ENCODE measurements at places on chromosomes 2 and 18. TPM values are rescaled to one million over a fixed set of nuclear protein-coding genes. Genes with fewer than 3 reads are reported as not detected.

DNA sequence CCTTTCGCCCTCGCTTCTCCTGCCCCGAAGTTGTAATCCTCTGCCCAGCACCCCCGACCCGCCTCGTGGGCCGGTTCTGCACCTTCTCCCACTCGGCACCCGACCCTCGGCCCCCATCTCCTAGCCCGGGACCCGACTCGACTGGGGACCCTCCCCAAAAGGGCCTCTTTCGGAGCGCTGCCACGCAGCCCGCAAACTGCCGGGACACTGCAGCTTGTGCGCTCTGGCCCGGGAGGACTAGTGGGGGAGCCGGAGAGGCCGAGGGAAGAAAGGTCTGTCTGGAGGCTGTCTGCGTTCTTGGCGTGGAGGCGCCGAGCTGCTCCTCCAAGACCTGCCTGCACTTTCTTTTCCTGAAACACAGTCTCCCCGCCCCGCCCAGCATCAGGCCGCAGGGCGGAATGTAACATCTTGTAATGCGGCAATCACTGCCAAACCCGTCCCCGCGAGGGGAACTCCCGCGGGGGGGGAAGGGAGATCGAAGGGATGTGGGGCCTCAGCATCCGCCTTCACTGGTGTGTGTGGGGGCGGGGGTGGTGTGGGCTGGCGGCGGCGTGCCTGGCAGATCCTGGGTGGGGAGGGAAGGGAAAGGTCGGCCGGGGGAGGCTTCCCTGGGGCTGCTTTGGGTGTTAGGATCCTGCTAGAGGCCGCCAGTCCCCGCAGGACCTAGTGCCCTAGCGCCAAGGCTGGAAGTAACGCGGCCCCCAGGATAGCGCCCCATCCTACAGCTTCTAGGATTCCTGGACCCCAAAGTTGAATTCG, 7.4 kb downstream of the DLX2 start:
- DNase-seq, result peak; percentile 62

DNA sequence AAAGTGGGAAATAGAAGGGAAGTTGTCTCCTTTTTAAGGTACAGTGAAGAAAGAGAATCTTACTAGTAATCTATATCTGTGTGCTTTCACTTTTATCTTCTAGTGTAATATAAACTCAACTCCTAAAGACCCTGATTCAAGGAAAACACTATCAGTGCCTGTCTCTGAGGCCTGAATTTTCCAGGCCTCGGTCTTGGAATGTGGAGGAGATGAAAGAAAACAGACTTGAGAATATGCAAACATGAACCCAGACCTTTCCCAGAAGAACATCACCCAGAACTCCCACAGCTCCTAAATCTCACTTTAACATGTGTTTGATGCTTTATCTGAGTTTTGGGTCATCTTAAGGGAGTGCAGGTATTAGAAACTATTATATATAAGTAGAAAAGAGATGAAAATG, 51.8 kb downstream of the EPB41L5 start:
- peak; percentile 17 for DNase-seq

DNA sequence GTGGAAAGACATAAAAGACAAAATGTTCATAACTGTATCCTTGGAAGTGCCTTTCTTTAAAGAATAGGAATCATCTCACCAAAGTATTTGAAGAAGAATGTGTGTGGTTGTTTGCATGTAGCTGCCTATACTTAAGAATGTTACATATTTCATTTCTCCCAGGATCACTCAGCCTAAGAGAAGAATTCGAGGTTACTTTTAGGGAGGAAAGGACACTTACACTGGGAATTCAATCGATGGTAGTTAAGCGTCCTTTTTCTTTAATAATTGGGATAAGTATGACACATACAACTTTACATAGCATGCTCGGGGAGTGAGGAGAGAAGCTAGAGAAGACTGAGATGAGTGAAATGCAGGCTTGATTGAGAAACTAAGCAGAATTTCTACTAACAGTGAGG, 22.0 kb upstream of the CYP1B1 start:
- DNase-seq, result no peak

- no peak for DNase-seq
Measured at GRCh38 chr2:65605743-65606058, 173.3 kb upstream of the SPRED2 start.

DNA sequence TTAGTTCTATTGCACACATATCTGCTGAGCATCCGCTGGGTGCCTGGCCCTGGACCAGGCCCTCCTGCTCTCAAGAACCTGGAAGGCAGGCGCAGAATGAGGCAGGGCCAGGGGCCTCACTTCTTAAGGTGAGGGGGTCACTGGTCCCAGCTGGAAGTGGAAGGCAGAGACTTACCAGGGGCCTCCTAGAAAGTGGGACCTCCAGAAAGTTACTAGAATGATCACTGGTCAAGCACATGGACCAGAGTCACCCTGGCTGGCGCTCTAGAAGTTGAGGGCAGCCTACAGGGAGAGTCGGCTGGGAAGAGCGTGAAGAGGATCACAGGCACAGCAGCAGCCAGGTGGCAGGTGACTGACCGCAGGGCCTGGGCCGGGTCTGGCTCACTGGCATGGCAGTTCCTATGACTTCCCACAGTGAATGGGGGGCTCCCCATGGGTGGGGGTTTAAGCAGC, 26.1 kb upstream of the MAL start:
- DNase-seq, result no peak

- DNase-seq, result no peak
Measured at GRCh38 chr18:67650686-67651385, 134.3 kb upstream of the DSEL start.

- no peak for DNase-seq
Measured at GRCh38 chr18:40949114-40949950, 1005.7 kb upstream of the PIK3C3 start.

DNA sequence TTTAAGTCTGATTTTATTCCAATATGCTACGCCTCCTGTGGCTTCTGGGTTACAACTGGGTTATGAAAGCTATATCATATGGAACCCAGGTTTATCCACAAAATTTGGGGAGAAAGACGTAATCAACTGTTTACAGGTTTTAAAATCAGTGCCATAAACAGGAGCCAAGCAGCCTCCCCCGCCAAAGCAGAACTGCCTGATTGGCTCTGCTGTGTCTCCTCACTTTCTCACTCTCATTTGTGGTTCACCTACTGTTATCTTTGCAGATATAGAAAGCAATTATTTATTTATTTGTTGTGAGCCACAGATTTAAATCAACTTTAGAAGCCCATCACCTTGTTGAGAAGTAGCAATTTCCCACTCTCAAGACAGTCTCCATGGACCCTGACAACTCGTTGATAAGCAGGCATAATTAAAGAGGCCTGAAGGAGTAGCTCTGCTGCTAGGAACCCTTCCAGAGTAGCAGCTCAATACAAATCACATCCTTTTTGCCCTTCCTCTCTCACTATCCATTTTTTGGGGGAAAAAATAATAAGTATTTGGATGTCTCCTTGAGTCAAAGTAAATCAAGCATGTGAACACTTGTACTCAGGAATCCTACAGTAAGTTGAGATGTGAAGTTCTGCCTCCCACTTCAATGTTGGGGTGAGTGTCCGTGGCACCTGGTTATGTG, 191.0 kb upstream of the CCDC150 start:
- DNase-seq, result no peak

DNA sequence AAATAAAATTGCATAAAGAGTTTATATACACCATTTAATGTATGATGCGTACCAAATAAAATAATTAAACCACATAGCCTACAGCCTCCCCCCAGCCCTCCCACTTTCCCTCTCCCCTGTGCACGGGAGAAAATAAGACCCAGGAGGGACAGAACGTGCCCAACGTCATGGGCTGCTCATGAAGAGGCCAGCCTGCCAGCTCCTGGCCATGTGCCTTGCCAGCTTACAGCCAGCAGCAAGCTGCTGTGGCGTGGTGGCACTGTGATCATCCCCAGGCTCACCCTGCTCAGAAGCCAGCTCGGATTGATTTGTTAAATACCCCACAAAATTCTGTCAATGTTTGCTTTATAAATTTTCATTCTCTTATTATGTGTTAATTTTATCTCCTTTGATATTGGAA, 7.6 kb downstream of the GPR148 start:
- DNase-seq, result no peak

GRCh38 chr18:42458226-42458625, 503.2 kb downstream of the PIK3C3 start:
- DNase-seq, result no peak

DNAH7 gene
- 0.30 TPM for total RNA-seq

MYCN gene
- total RNA-seq, result 46.6 TPM

GMPPA gene
- total RNA-seq, result 51.0 TPM

NPHP1 gene
- 2.0 TPM for total RNA-seq

CFAP65 gene
- total RNA-seq, result 0.34 TPM

ATP6V1B1 gene
- total RNA-seq, result 2.6 TPM
